ENCODE measurements at places on chromosomes 5 and 9.

DNA sequence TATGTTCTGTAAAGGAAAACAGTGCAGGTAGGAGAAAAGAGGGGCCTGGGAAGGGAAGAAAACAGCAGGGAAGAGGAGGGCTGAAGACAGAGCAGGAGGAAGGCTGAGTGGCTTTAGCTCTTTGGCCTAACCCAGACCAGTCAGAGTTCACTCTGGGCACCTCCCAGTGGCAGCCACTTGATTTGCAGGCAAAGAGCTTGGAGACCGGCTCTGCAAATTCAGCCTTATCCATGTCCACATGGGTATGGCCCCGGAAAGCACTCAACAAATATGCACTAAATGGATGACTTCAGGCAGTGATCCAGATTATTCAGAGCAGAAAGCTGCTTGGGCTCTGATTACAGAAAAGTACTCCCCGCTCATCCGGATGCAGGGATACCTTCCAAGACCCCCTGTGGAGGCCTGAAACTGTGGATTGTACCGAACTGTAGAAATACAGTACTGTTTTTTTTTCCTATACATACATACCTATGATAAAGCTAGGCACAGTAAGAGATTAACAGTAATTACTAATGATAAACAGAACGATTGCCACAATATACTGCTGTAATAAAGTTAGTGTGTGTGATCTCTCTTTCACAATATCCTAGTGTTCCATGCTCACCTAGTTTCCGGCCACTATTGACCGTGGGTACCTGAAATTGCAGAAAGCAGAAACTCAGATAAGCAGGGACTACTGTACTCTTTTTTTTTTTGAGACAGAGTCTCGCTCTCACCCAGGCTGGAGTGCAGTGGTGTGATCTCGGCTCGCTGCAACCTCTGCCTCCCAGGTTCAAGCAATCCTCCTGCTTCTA, 4.6 kb upstream of the RNU6ATAC start:
- no peak for DNase-seq

- no peak for DNase-seq
Observed at GRCh38 chr9:36911601-36912412, 122.3 kb downstream of the PAX5 start.

DNA sequence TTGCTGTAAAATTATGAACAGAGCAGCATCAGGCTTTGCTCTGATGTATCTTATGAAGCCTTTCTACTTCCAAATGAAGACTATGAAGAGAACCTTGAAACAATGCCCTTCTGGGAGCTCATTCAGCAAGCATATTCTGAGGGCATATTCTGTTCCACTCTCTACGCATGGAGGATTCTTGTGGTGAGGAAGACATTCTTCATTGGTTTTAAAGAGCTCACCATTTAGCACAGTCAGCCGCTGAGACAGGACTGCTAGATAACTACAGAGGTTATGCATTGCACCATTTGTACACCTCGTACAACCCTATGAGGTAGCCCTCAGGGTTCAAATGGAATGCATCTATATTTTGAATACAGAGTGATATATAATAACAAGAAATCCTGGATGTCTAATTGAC, 61.0 kb downstream of the INVS start:
- DNase-seq = no peak

- DNase-seq = no peak
Observed at GRCh38 chr5:133980652-133981051, 12.2 kb upstream of the C5orf15 start.

- DNase-seq = peak; percentile 80
Observed at GRCh38 chr9:129880654-129881546, 45.6 kb downstream of the USP20 start.

DNA sequence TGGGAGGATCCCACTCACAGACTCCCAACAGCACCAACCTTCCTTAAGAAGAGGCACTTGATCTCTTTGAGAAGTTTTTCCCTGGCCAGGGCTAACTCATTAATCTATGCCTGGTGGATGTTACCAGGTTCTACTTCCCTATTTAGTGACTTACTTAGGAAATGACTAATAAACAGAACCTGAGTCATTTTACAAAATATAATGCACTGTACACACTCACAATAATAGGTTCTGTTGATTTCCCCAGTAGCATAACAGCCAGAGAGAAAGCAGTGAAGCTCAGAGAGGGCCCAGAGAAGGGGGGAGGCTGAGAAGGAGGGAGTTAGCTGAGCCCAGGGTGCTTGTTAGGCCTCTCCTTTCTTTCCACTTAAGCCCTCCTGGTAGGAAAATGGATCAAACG, 27.1 kb downstream of the FRMD3 start:
- DNase-seq = no peak

- no peak for DNase-seq
Observed at GRCh38 chr5:95274011-95274410, 10.9 kb downstream of the MCTP1 start.

DNA sequence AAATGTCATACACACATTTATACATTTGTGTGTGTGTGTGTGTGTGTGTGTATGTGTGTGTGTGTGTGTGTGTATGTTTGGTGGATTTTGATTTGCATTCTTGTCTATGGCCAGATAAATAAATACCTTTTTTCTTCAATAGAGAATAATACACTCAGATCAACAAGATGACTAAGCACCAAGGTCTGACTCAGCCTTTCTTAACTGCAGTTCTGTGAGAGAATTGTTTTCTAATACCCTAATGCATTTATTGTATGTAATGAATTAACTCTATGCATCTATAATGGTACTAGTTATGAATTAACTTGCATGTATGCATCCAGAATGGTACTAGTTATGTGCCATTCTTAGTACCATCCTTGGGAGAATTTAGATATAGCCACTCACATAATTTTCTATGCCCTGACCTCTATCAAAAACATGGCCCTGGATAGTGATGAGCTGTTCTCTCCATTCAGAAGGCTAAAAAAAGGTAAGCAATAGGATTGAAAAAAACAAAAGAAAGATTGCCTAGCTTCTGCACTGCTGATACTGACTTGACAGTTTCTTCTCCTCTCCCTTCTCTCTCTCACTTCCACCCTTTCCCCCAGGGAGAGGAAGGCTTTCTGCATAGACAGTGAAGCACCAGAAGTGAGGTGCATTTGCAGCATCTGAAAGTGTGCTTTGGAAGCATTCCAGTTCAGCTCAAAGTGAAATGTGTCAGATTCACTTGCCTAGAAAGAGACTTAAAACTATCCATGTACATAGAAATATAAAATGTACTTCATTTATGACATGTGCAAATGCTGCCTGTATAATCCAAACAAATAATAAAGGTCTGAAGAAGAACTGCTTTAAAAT, 55.1 kb upstream of the CCDC112 start:
- DNase-seq = no peak

DNA sequence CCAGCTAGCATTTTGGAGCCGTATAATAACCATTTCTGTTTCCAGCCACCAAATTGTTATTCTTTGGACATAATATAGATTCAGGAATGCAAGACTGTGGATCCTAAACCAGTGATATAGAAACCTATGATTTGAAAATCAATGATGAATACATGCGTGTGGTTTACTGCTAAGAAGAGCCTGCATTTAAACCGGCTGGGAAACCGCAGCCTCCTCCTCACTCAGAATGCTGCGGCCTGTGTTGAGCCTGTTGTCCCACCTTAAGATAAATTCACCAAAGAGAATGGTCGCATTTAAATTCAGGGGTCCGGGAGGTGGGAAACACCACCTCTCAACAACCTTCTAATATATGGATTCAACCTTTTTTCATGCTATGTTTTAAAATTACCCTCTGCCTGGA, 148.0 kb downstream of the MEF2C start:
- DNase-seq = no peak

GRCh38 chr5:1747803-1748085, 51.9 kb downstream of the MRPL36 start:
- peak; percentile 26 for DNase-seq

GRCh38 chr5:135088911-135089310, 54.9 kb upstream of the PITX1 start:
- DNase-seq = no peak

GRCh38 chr9:92439921-92440750, 15.9 kb upstream of the OMD start:
- no peak for DNase-seq

DNA sequence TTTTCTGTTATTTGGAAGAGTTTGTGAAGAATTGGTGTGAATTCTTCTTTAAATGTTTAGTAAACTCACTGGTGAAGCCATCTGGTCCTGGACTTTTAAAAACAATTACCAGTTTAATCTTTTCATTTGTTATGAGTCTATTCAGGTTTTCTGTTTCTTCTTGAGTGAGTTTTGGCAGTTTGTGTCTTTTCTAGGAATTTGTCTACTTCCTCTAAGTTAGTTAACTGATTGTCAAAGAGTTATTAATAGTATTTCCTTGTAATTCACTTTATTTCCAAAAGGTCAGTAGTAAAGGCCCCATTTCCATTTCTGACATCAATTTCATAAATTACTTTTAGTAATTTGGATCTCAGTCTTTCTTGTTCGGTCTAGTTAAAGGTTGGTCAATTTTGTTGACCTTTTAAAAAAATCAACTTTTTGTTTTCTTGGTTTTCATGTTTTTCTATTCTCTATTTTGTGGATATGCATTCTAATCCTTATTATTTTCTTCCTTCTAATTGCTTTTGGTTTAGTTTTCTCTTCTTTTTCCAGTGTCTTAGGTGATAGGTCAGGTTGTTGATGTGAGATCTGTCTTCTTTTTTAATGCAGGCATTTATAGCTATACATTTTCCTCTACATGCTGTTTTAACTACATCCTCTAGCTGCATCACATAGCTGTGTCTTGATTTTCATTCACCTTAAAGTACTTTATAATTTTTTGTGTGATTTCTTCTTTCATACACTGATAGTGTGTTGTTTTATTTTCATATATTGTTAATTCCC, 7.3 kb upstream of the SMIM3 start:
- no peak for DNase-seq

- DNase-seq = no peak
Observed at GRCh38 chr5:18101532-18101931, 467.3 kb downstream of the TAF11L14 start.

GRCh38 chr9:37941253-37941652, 37.3 kb upstream of the SLC25A51 start:
- no peak for DNase-seq

- no peak for DNase-seq
Observed at GRCh38 chr9:36426945-36427344, 26.9 kb upstream of the RNF38 start.

DNA sequence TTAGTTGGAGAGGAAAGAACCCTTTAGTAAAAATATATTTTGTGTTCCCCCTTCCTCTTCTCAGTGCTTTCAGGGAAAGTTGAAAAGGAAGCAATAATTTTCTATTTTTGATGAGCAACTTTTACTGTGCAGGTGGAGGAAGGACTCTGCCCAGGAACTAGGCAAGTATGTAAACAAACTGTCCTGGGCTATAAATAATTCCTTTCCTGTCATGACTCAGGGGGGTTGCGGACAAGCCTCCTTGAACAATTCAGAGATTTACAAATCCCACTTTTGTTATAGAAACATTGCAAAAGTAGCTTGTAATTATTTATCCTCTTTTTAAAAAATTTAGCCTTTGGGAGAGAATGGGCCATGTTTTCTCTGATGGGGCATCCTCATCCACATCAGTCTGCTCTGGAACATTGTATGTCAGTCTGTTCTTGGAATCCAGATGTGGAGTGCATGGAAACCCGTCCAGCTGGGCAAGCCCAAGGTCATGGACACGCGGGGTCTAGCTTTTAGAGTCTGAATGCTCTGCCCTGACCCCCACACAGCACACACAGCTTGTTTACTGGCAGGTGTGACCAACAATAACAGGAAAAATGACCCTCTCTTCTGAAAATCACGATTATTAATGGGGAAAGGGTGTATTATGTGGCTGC, 127.6 kb downstream of the GADD45G start:
- DNase-seq = no peak

DNA sequence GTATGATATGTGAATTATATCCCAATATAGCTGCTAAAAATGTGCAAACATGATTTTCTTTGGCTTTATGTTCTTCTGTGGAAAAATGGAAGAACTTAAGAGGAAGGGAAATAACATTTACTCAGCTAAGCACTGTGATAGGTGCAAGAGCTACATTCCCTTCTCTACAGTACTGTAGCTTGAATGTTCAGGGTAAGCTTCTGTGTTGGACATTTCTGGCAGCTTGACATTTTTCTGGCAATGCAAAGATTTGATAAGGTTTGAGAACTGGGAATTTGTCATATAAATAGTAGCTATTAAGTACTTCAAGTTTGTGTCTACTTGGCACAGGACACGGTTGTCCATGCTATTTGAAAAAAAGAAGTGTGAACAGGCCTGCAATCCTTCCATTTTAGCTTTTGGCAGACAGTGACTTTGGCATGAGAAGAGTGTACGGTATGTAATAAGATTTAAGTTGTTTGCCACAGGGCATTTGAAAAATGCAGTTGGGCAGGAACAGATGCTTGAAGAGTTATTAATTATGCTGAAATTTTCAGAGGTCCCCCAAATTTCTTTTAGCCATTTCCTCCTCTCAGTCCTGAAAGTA, 77.6 kb downstream of the KIF4B start:
- DNase-seq = no peak

GRCh38 chr5:61311836-61312808, 19.9 kb upstream of the ZSWIM6 start:
- no peak for DNase-seq

- DNase-seq = no peak
Observed at GRCh38 chr9:33117796-33118195, 41.3 kb upstream of the SMU1 start.

DNA sequence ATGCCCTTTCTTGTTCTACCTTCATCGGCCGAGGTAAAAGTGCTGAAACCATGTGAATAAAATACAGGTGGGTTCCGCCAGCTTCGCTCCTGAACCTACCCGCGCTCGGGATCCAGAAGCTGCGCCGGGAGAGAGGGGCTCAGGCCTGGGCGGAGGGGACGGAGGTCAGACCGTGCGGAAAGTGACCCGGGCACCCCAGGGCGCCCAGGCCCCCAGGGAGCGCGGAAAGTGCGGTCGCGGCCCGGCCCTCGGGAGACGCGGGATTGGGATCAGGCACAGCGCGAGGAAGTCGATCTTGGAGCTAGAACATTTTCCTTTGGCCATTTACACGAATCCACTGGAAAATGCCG, 329 bp downstream of the SYK start:
- DNase-seq = no peak

DNA sequence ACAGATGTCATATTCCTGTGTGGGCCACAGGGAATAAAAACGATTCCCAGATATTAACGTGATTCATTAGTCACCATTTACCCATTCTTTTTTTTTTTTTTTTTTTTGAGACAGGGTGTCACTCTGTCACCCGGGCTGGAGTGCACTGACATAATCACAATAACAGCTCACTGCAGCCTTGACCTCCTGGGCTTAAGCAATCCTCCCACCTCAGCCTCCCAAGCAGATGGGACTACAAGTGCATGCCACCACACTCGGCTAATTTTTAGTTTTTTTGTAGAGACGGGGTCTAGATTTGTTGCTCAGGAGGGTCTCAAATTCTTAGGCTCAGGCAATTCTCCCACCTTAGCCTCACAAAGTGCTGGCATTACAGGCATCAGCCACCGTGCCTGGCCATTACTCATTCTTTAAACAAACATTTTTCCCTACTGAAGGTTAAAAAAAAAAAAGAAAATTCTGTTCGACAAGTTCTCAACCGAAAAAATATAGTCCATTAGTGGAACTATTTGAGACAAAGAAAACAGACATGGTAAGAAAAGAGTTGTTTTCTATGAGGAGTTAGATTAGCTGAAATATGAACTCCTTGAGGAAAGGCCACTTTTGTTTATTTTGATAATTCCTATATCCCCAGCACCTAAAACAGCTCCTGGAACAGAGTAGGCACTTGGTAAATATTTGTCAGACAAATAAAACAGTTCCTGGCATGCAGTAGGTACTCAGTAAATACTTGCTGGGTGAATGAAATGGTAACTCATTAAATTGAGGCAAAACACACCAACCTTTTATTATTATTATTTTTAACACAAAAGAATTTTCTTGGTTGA, 32.1 kb upstream of the PDCL start:
- no peak for DNase-seq

All from left forelimb (tissue), 1 donor.